ENCODE measurements at places on chromosomes 1 and 21. TPM values are rescaled to one million over a fixed set of nuclear protein-coding genes. Genes with fewer than 3 reads are reported as not detected.

DNA sequence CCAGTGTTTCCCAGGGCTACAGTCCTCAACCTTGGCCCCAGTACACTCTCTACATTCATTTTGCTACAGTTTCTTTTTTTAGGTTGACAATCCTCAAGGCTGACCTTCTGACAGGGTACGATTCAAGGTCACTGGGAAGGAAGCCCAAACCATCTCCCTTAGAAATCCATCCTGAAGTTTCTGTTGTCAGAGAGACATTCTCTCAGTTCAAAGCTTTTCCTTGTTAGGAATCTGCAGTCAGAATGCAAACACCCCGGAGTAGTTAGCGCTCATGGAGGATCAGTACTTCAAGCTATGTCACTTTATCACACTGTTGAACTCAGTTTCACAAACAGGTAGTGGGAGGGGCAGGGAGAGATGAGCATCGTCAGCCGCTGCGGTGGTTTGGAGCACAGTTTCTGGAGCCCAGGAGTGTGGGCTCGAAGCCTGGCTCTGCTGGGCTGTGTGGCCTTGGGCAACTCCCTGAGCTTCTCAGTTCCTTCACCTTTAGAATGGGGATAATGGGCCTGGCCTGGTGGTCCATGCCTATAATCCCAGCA is 4.2 kb downstream of the SLC2A5 start:
- DNase-seq: no peak

GRCh38 chr1:33918368-33918767 is 54.5 kb downstream of the HMGB4 start:
- DNase-seq: no peak

DNA sequence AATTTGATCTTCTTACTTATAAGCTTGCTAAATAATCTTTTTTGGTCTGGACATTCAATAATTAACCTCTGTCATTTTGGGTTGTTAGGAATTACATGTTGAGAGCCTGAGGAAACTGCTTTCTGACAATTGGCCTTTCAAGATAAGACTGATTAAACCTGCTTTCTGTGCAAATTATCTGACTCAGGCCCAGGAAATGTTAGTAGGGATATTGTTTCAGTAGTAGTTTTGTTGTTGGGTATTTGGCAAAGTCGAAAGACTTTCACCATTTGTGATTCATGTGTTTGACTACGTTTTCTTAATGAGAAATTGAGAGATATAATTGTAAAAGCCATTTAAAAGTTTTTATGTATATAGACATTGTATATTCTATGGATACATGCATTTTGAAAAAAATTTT is 81.1 kb upstream of the GPR88 start:
- DNase-seq: no peak

- no peak for DNase-seq
Observed at GRCh38 chr1:60678391-60678790, 404.0 kb upstream of the NFIA start.

Gene PSEN2
- total RNA-seq: 24.2 TPM

GRCh38 chr21:43864962-43865539 is at the start of gene AGPAT3:
TSS of gene AGPAT3 (plus strand) at chr21:43865223. CDS start at chr21:43959682, 94,459 bp downstream.
- DNase-seq: no peak

DNA sequence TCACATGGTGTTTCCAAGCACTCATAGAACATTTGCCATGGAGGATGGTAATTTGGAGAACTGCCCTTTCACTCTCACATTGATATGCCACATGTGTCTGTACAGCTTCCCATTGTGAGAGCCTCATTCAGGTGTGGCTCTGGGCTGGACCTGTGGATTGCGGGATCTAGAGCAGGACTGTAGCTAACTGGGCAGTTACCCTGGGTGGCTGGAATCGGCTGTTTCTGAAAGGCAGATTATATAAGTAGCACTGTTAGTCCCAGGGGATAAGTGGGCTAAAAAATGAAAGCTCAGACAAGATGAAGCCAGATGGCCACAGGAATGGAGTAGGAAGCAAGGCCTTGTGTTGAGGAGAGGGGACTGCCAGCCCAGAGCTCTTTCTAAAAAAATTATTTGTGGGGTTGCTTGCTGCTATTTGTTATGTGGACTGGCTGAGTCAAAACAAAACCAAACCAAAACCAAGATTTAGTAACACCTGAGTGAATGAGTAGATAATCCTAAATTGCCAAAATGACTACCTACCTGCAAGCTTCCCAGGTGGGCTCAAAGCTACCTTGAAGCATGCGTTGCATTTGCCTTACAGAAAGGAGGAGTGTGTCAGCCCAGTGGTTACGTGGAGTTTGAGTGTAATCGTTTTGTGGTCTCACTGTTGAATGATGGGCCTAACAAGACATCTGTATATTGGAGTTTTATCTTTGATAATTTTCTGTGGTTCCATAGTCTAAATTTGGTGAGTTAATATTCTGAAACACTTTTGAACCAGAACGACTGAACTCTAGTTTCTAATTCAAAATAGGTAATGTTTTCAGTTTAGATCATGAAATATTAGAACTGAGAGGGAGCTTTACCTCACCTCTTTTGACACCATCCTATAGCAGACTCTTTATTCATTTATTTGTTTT is 58.0 kb downstream of the SDCCAG8 start:
- no peak for DNase-seq

DNA sequence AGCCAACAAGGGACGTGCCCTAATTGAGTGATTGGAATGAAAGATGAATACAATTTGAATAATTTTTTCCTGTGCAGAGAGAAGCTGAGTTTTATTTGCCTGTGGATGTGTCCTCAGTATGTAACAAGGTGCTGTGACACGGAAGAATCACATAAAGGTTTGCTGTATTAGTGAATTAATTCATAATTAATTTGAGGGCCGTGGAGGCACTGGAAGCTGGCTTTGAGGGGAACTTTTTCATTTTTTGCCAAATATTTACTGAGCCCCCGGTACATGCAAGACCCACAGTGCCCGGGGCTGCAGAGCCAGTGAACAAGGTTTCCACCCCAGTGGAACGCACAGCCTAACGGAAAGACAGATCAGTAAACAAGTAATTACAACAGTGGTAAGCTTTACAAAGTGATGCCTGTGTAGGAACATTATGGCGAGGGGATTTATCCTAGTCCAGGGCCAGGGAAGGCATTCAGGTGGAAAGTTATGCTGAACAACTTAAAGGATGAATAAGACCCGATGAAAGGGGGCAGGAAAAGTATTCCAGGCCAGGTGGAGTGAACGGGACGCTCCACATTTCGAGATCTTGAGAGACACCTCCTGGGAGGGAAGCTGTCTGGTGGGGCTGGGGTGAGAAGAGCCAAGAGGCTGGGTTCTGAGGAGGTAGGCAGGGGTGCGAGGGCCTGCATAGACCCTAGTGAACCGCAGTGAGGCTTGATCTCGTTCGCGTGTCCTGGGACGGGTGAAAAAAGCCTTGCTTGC is 773 bp upstream of the RCC2 start:
- DNase-seq: no peak

Gene HSD11B1
- 0.07 TPM for total RNA-seq

Gene ICOSLG
- 2.1 TPM for total RNA-seq

DNA sequence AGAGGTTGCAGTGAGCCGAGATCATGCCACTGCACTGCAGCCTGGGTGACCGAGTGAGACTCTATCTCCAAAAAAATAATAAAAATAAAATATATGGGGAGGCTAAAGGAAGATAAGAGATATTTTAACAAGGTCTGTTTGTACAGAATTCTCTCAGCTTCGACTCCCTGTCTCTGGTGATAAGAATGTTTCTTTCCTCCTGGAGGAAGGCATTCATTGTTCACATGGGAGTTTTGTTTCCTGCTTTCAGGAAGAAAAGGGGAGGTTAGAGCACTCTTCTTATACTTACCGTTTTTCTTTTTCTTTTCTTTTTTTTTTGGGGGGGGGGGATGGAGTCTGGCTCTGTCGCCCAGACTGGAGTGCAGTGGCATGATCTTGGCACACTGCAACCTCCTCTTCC is 2.0 kb upstream of the NAXE start:
- peak; percentile 43 for DNase-seq

Gene KRTAP12-2
- total RNA-seq: not detected

DNA sequence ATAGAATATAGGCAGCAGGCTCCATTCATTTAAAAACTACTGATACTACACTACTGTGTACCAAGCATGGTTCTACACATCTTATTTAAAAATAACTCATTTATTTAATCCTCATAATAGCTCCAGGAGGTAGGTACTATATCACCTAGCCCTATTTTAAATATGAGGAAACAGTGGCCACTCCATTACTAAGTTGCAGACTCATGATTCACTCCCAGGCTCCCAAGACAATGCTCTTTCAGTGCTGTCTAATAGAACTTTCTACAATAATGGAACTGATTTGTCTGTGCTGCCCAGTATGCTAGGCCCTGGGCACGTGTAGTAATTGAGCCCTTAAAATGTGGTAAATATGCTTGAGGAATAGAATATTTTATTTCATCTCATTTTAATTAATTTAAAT is 357.1 kb downstream of the LTN1 start:
- no peak for DNase-seq

Gene TDRD10
- total RNA-seq: 3.8 TPM

Gene CRNN
- not detected for total RNA-seq

DNA sequence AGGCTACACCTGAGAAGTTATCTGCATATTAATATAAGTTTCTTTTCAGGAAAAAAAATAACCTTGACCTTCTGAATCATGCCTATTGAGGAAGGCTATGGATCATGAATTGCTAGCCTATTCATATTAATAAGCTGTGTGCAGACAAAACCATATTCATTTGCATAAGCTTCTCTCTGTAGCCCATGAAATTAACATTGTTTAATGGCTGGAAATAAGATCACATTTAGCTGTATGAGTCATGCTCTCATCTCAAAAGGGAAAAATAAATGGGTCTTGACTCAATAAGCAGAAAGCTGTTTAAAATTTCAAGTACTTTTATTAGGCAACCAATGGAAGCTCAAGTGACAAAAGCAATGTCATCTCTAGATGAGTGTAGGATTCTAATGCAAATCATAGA is 330.0 kb upstream of the DEPDC1 start:
- DNase-seq: no peak

DNA sequence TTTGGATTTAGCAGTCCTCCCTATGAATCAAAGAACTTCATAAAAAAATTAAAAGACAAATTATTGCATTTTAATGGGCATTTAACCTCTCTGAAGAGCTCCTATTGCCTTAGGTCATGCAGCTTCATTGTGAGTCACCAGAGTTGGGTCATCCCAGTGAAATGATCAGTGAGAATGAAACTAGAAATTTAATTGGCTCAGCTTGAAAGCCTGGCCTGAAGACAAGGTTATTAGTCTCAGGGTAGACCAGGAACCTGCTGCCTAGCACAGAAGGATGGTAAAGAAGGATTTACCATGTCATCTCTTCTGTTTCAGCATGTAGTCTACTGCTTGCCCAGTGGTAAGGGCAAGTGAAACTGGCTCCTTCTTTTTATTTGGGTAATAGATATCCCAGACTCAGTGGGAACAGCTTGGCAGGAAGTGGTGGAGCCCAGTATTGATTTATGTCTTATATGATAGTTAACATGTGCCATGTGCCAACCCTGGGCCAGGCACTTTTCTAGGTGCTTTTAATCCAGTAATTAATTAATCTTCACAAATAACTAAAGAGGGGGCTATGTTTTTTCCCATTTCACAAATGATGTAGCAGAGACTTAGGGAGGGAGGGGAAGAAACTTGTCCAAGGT is 23.6 kb downstream of the LAMC2 start:
- DNase-seq: no peak
